ENCODE measurements at places on chromosomes 1 and 21.

- no peak for DNase-seq
Measured at GRCh38 chr1:181100015-181100905, 11.8 kb downstream of the IER5 start.

DNA sequence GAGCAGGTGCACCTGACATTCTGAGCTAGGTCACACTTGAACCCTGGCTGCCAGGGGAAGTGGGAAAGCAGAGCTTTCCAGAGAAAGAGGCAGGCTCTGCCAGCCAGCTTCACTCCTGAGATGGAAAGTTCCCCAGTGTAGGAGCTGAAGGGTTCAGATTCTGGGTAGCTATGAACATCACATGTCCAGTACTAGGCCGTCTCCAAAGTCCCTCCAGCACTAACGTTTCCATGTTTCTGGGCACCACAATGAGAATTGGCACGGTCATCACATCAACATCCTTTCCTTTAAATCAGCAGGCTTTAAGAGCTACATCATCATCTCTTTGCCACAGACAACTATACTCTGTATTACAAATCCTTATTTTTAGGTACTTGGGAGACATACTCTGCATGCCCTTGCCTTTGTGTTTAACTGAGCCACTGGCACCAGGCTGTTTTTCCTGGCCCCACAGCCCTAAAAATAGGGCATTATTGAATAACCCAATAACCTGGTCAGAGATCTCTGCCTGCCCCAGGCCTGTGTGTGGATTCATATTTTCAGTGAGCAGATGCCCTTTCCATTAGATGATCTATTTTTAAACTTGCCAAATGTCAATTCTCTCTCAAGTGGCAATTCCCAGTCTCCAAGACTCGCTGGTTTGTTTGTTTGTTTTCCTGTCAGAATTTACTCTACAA, 35.4 kb upstream of the USP24 start:
- no peak for DNase-seq

GRCh38 chr1:42179275-42179674, 14.7 kb upstream of the GUCA2A start:
- no peak for DNase-seq

DNA sequence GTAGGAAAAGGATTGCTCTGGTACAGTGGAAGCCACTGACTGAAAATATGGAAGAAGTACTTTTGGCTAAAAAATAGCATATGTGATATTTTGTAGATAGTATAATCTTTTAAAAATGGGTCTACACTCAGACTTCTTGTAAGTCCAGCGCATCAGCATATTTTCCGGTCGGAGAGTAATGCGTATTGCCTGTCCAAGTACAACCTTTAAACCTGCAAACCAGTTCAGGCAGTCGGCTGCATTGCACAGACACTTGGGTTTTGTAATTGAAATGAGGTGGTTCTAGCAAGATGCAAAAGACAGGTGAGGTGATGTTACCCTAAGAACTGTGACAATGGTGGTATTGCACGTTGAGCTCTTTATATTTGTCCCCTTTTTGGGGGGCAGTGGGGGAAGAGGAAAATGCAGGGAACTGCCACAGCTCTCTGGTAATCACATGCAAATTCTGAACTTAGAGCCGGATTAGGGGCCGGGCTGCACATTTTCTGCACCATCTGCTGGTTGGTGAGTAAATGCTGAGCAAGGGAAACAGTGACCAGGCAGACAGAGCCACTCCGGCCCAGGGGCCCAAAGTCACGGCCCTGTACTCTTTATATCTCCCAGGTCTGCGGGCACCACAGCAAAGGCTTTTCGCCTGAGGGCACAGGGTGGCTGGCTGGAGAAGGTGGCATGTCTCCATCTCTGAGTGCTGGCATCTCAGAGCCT, 2.3 kb downstream of the GPR137B start:
- no peak for DNase-seq

DNA sequence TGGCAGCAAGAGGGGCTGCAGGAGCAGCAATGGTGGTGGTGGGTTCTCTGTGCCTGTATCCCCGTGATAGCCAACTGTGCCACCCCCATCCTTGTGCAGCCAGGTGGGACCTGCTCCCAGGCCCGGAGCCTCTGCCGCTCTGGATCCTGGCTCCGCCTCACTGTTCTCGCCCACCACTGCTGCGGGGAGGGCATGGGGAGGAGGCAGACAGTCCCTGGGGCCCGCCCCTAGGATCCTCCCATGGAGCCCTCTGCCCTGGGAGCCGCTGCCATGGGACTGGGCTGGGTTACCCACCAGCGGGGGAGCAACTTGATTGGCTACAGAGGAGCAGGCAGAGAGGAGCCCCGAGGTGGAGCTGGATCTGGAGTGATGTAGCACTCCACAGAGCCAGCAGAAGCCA, 31.6 kb downstream of the CD1D start:
- DNase-seq: no peak
